ENCODE measurements at places on chromosomes 13 and 19.

GRCh38 chr13:50867637-50867945 lies 24.1 kb upstream of the DLEU7 start:
- DNase-seq, result no peak

GRCh38 chr19:15837221-15837731 lies 21.8 kb upstream of the OR10H1 start:
- peak; percentile 5 for DNase-seq

- DNase-seq, result no peak
Measured at GRCh38 chr19:51691074-51691583, 2.0 kb upstream of the SPACA6 start.

DNA sequence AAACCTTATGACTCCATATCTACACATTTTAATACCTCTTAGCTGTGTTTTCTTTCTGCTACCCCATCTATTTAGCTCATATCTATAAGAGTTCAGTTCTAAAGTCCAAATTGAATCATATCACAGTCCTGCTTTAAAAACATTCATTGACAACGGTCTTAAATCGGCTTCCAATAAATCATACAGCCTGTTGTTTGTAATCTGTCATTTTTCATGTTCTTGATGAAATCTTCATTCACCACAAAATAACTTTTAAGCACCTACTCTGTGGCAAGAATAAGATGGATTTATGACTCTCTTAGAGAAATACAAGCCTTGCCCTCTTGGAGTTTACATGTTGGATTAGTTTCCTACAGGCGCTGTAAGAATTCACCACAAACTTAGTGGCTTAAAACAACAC lies 450.9 kb upstream of the GPC6 start:
- no peak for DNase-seq

DNA sequence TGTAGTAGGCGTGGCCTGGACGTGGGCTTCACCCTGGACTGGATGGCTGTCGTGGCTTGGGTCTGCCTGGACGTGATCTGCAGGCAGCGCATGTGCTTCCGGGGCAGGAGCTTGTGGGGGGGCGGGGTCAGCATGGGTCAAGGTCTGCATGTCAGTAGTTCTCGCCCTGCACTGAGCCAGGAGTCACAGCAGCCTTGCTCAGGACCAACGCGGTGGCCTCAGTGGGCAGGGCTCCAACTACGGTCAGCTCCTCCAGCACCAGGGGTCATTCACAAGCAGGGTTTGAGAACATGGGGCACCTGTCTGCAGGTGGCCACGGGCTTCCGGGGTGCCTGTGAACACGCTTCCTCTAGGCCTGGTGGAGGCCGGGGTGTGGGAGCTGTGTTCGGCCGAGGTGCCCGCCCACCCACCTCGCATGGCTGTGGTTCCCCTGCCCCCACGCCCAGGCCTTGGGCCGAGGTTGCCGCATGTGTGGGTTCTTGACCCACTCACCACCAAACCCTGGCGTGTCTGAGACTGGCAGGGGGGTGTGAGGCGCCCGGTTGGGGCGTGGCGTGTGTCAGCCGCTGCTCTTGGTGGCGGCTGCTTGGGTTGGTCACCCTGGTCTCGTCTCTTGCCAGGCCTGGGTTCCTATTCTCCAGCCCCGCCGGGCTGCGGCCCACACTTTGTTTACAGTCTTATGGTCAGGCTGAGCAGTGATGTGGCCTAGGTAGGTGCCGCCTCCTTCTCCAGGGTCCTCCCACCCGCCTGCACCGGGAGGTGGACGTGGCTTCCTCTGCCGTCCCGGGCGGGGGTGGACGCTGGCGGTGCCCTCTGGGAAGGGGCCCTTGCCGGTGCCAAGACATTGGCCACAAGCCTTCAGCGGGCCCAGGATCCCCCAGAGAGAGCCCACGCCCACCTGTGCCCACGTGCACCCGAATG lies 4.8 kb upstream of the RPS15 start:
- no peak for DNase-seq

DNA sequence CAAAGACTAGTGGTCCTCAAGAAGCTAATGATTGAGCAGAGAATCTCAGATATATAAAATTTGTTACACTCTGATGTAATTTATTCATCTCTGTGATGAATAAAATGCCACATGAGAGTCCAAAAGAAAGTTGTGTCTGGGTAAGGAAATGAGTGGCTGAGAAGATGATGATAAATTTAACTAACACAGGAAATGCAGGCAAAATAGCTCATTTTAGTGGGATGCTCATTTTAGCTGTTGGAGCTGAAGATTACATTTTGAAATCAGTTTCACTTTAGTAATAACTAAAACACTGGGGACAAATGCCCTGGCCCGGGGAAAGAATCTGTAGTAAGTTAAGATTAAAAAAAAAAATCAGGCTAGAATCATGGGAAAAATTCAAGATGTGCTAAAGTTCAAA lies 35.2 kb downstream of the SPRY2 start:
- DNase-seq, result no peak

DNA sequence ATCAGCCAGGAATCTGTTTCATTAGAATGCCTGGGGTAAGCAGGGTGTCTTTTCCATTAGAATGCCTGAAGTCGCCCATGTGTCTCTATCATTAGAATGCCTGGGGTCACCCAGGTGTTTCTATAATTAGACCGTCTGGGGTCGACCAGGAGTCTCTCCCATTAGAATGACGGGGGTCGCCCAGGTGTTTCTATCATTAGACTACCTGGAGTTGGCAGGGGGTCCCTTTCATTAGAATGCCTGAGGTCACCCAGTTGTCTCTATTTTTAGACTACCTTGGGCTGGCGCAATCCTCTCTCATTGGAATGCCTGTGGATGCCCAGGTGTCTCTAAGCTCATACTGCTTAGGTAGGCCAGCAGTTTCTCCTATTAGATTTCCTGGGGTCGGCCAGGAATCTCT lies 1447.6 kb downstream of the UQCRFS1 start:
- no peak for DNase-seq

Data from gastrocnemius medialis (tissue), 4 donors.